IMR-90 (cell line): ENCODE measurements at places on chromosomes 7 and 10. TPM values are rescaled to one million over a fixed set of nuclear protein-coding genes. Genes with fewer than 3 reads are reported as not detected.

DNA sequence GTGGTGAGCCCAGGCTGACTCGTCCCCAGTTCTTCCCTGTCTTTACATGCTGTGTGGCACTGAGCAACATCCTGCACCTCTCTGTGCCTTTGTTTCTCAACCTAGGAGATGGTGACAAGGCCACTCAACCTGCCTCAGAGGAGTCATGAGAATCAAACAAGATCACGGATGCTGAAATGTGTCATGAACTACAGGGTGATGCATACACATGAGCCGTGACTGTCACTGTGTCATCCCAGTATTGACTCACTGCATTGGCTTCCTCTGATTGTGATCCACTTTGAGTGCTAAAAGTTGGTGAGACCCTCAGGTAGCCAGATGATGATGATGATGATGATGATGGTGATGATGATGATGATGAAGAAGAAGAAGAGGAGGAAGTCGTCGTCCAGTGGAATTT is 11.5 kb downstream of the C10orf71 start:
- DNase-seq: no peak

- no peak for DNase-seq
Observed at GRCh38 chr7:131357282-131357880, 29.7 kb downstream of the MKLN1 start.

DNA sequence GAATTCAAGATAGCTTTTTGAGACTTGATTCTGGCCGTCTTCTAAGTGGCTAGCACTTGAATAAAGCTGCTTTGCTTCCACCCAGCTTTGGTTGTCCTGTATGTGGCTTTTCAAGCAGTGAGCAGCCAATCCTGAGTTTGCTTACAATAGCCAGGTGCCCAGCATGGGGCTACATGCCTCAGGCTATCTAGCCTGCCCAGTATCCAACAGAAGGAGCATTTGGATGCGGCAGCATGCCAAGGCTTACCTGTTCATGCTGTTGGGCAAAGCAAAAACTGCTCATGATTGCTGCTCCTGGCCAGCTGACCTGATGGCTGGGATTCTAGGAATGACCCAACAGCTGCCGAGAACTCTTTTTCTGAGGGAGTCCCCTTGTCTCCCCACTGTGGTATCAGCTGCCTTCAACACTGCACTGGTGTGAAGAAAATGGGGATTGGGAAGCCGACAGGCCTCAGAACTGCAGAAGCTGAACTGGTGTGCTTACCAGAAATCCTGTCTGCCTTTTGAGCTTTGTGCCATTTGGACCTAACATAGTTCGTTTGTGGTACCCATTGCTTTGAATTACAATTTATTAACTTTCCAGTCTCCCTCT is 618.9 kb upstream of the IGFBP3 start:
- DNase-seq: no peak

GRCh38 chr10:35462491-35462934 is 126.2 kb downstream of the CCNY start:
- DNase-seq: no peak

Gene FFAR4
- not detected in 2 replicates for total RNA-seq

Gene SDK1
- total RNA-seq: 1.1 and 1.6 TPM in 2 replicates

Gene OPN1SW
- total RNA-seq: not detected in 2 replicates
